A549 treated with Mapracorat at 1 μM for 4 hours (cell line): ENCODE measurements at places on chromosomes 1 and 21. TPM values are rescaled to one million over a fixed set of nuclear protein-coding genes. Genes with fewer than 3 reads are reported as not detected.

Gene TRIM67
- 0.12 to 0.19 TPM (median 0.14 TPM) in 5 replicates for total RNA-seq

Gene FCGR1A
- not detected in 5 replicates for total RNA-seq

Gene CD1D
- total RNA-seq = 0.16 TPM in 1 of 5 replicates, not detected in the others

Gene PCP4
- total RNA-seq = not detected in 5 replicates

Gene SPRR1A
- not detected in 5 replicates for total RNA-seq

Gene LAPTM5
- total RNA-seq = 0.13 to 0.42 TPM (median 0.24 TPM) in 5 replicates

Gene GBP5
- total RNA-seq = 0.06 to 0.09 TPM (median 0.06 TPM) in 3 of 5 replicates, not detected in the others

Gene LCE3D
- 1.7 to 2.7 TPM (median 2.3 TPM) in 5 replicates for total RNA-seq

Gene GPR25
- total RNA-seq = not detected in 5 replicates

Gene CAMSAP2
- total RNA-seq = 15.6 to 22.5 TPM (median 19.4 TPM) in 5 replicates

Gene ATP6V1G3
- not detected in 5 replicates for total RNA-seq

Gene B3GALT2
- total RNA-seq = not detected in 5 replicates

Gene CATSPERE
- total RNA-seq = 0.06 to 0.08 TPM (median 0.07 TPM) in 3 of 5 replicates, not detected in the others

Gene KHDC4
- 15.7 to 25.6 TPM (median 24.0 TPM) in 5 replicates for total RNA-seq

Gene LCE6A
- not detected in 5 replicates for total RNA-seq

Gene PLA2G2C
- total RNA-seq = not detected in 5 replicates

Gene HAPLN2
- 0.17 to 0.18 TPM in 2 of 5 replicates, not detected in the others for total RNA-seq

Gene MRPL55
- total RNA-seq = 76.4 to 92.1 TPM (median 83.8 TPM) in 5 replicates

Gene TNFRSF1B
- total RNA-seq = 0.35 to 0.78 TPM (median 0.48 TPM) in 5 replicates

Gene SEMA4A
- total RNA-seq = 0.33 to 0.43 TPM (median 0.38 TPM) in 5 replicates

Gene EVA1B
- 9.5 to 25.0 TPM (median 23.7 TPM) in 5 replicates for total RNA-seq

Gene TTC39A
- total RNA-seq = 1.5 to 2.7 TPM (median 2.2 TPM) in 5 replicates

Gene SPATA45
- total RNA-seq = not detected in 5 replicates

Gene AGT
- 0.06 to 0.13 TPM (median 0.09 TPM) in 3 of 5 replicates, not detected in the others for total RNA-seq

Gene SLC22A15
- 0.52 to 1.0 TPM (median 0.81 TPM) in 5 replicates for total RNA-seq

Gene TBCE
- total RNA-seq = 39.3 to 50.9 TPM (median 46.8 TPM) in 5 replicates

Gene PKN2
- 10.8 to 16.8 TPM (median 13.1 TPM) in 5 replicates for total RNA-seq

Gene TFF1
- 22.1 to 31.3 TPM (median 26.8 TPM) in 5 replicates for total RNA-seq

Gene PRELP
- total RNA-seq = 0.02 TPM in 1 of 5 replicates, not detected in the others

Gene ATF6
- total RNA-seq = 12.3 to 14.9 TPM (median 14.4 TPM) in 5 replicates

Gene SPATA1
- total RNA-seq = 1.0 to 1.9 TPM (median 1.1 TPM) in 3 of 5 replicates, not detected in the others

Gene ATAD3C
- not detected in 5 replicates for total RNA-seq

Gene LAMC1
- total RNA-seq = 90.5 to 114 TPM (median 111 TPM) in 5 replicates

Gene GCSAML
- not detected in 5 replicates for total RNA-seq

Gene LCE1A
- total RNA-seq = not detected in 5 replicates

Gene C1orf226
- 0.77 to 1.2 TPM (median 0.93 TPM) in 5 replicates for total RNA-seq

Gene NUP210L
- not detected in 5 replicates for total RNA-seq
